Glutamatergic neuron (in vitro differentiated cells): ENCODE measurements at places on chromosomes 6 and 20. TPM values are rescaled to one million over a fixed set of nuclear protein-coding genes. Genes with fewer than 3 reads are reported as not detected.

DNA sequence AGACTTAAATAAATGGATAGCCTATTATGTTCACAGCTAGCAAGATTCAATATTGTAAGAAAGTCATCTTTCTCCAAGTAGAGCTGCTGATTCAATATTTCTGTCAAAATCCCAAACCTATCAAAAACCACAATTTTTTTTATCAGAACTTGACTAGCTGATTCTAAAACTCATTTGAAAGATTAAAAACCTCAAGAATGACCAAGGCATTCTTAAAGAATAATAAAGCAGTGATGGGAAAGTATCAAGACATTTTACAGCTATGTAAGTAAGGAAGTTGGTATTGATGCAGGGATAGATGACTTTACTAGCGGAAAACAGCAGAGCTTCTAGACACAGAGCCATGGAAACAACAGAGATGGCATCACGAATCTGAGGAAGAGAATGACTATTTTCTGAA is 64.7 kb downstream of the SAMD3 start:
- H3K36me3 ChIP-seq, result no peaks in the 10 kb centered on the region
- H3K27ac ChIP-seq, result no peak overlapping the region
- H3K27me3 ChIP-seq, result no peaks in the 10 kb centered on the region
- H3K4me1 ChIP-seq, result no peaks in the 10 kb centered on the region
- no peak overlapping the region for H3K4me3 ChIP-seq

- H3K4me1 ChIP-seq, result peaks cover 12% of the 10 kb centered on the region
- DNase-seq, result no peak
- H3K4me3 ChIP-seq, result no peak overlapping the region
- H3K36me3 ChIP-seq, result peaks cover 4% of the 10 kb centered on the region
These were observed 18.9 kb downstream of the TFAP2A start for GRCh38 chr6:10395704-10396546.

DNA sequence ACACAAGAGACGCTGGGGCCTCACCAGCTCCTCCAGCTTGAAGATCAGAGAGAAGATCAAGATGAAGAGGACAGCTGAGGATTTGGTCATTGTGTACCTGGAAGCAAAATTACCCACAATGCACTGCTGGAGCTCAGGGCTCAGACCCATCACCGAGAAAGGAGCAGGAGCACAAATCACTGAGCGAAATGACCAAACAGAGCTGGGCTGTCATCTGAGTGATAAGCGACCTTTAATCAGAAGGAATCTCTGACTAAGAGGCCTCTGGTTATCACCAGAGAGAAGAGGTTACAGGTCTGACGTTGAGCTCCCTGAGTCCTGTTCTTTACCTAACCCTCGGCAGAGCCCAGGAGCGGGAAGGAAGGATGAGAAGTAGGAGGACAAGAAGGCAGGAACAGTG is 47.5 kb upstream of the CDH22 start:
- H3K27ac ChIP-seq, result no peak overlapping the region
- no peak for DNase-seq
- no peaks in the 10 kb centered on the region for H3K36me3 ChIP-seq

GRCh38 chr6:121835662-121836061 is 400.2 kb downstream of the GJA1 start:
- no peaks in the 10 kb centered on the region for H3K36me3 ChIP-seq
- no peaks in the 10 kb centered on the region for H3K27me3 ChIP-seq
- no peak for DNase-seq
- no peaks in the 10 kb centered on the region for H3K4me1 ChIP-seq
- no peak overlapping the region for H3K4me3 ChIP-seq

- H3K27ac ChIP-seq, result peak overlapping the region; percentile 60
- H3K36me3 ChIP-seq, result no peaks in the 10 kb centered on the region
- peak; percentile 34 for DNase-seq
- H3K4me1 ChIP-seq, result peaks cover 14% of the 10 kb centered on the region
These were observed 34.0 kb downstream of the ELOVL4 start for GRCh38 chr6:79913369-79913768.

DNA sequence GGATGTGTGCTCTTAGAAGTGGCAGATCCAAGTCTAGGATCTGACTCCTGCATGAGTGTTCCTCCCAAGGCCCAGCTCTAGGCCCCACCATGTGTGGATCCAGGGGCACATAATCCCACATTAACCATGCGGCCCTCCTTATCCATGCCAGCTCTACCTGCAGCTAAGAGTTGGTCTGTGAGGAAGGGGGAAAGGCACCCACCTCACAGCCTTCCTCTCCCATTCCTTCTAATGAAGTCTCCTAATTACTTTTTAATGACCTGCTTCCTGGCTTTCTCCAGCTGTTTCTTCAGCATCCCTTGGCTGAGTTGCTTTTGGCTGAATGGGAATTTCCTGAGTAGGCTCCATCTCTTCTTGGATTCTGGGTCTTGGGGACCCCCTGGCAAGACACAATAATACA is 52.2 kb downstream of the NPEPL1 start:
- peaks cover 5% of the 10 kb centered on the region for H3K36me3 ChIP-seq
- H3K27me3 ChIP-seq, result peaks cover 8% of the 10 kb centered on the region
- H3K27ac ChIP-seq, result no peak overlapping the region
- no peak overlapping the region for H3K4me3 ChIP-seq
- no peak for DNase-seq
- no peaks in the 10 kb centered on the region for H3K4me1 ChIP-seq

The PKHD1 gene
- total RNA-seq, result 0.02 TPM

The MICA gene
- 0.42 TPM for total RNA-seq

The TXLNB gene
- total RNA-seq, result not detected

The TBC1D7 gene
- total RNA-seq, result 39.9 TPM

The ELOVL2 gene
- total RNA-seq, result 10.6 TPM

The ANKRD60 gene
- total RNA-seq, result not detected

The RAET1L gene
- total RNA-seq, result not detected
